Activated naive CD4-positive, alpha-beta T cell treated with anti-CD3 and anti-CD28 coated beads, Interleukin-2, amount 10 ng/mL, durations not matched to agents 7 days and 5 days (primary cell): ENCODE measurements at places on chromosomes 6 and 20.
A peak's percentile ranks its signal among the peaks of the same experiment; 100 is the strongest.

GRCh38 chr6:69974193-69974592 lies 107.8 kb downstream of the COL19A1 start:
- no peaks in the 10 kb centered on the region for H3K36me3 ChIP-seq
- H3K4me3 ChIP-seq, result no peak overlapping the region
- H3K4me1 ChIP-seq, result no peaks in the 10 kb centered on the region
- no peaks in the 10 kb centered on the region for H3K27me3 ChIP-seq
- H3K27ac ChIP-seq, result no peak overlapping the region

GRCh38 chr6:115766745-115767462 lies 293.8 kb downstream of the FRK start:
- H3K4me3 ChIP-seq, result no peak overlapping the region
- no peak overlapping the region for H3K27ac ChIP-seq
- H3K4me1 ChIP-seq, result no peaks in the 10 kb centered on the region
- no peaks in the 10 kb centered on the region for H3K36me3 ChIP-seq
- no peaks in the 10 kb centered on the region for H3K27me3 ChIP-seq

- peaks cover 3% of the 10 kb centered on the region for H3K27me3 ChIP-seq
- peaks cover 3% of the 10 kb centered on the region for H3K36me3 ChIP-seq
- peaks cover 21% of the 10 kb centered on the region for H3K4me1 ChIP-seq
- H3K4me3 ChIP-seq, result no peak overlapping the region
Measured at GRCh38 chr6:14713008-14713960, 532.6 kb upstream of the JARID2 start.

- no peak for DNase-seq
- H3K4me1 ChIP-seq, result no peaks in the 10 kb centered on the region
- H3K36me3 ChIP-seq, result no peaks in the 10 kb centered on the region
- no peak overlapping the region for H3K4me3 ChIP-seq
Measured at GRCh38 chr20:13868331-13868730, 83.5 kb downstream of the NDUFAF5 start.

DNA sequence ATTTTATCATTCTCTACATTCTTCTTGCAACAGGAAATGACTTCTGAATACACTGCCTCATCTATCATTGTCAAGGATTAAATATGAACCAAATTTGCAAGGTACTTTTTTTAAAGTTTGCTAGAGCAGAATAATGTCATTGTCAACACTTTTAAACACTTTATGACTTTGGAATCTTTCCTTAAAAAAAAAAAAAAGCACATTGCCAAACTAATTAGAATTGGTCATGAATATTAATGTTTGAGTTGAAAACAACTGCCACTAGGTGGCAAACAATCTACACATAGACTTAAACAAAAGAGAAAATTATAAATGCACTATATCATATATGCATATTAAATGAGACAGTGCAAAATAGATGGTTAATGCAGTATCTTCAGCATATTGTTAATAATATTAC lies 32.5 kb upstream of the TMEM244 start:
- no peak overlapping the region for H3K4me3 ChIP-seq
- H3K4me1 ChIP-seq, result no peaks in the 10 kb centered on the region
- no peak overlapping the region for H3K27ac ChIP-seq
- DNase-seq, result no peak
- peaks cover 8% of the 10 kb centered on the region for H3K27me3 ChIP-seq
- H3K36me3 ChIP-seq, result no peaks in the 10 kb centered on the region

- H3K27me3 ChIP-seq, result peaks cover 3% of the 10 kb centered on the region
- peaks cover 19% of the 10 kb centered on the region for H3K4me1 ChIP-seq
- no peak overlapping the region for H3K27ac ChIP-seq
- H3K36me3 ChIP-seq, result no peaks in the 10 kb centered on the region
- H3K4me3 ChIP-seq, result no peak overlapping the region
- DNase-seq, result no peak
Measured at GRCh38 chr6:169866140-169866534, 114.7 kb downstream of the ERMARD start.

GRCh38 chr6:90175627-90176538 lies 120.8 kb downstream of the BACH2 start:
- peak overlapping the region; percentile 61 for H3K27ac ChIP-seq
- peak overlapping the region; percentile 19 for H3K4me3 ChIP-seq
- peaks cover 19% of the 10 kb centered on the region for H3K36me3 ChIP-seq
- H3K27me3 ChIP-seq, result no peaks in the 10 kb centered on the region
- DNase-seq, result peak; percentile 59
- H3K4me1 ChIP-seq, result peaks cover 79% of the 10 kb centered on the region

- no peaks in the 10 kb centered on the region for H3K4me1 ChIP-seq
- no peaks in the 10 kb centered on the region for H3K27me3 ChIP-seq
- DNase-seq, result no peak
- H3K4me3 ChIP-seq, result no peak overlapping the region
- H3K27ac ChIP-seq, result no peak overlapping the region
Measured at GRCh38 chr6:78836598-78836997, 30.8 kb upstream of the IRAK1BP1 start.

DNA sequence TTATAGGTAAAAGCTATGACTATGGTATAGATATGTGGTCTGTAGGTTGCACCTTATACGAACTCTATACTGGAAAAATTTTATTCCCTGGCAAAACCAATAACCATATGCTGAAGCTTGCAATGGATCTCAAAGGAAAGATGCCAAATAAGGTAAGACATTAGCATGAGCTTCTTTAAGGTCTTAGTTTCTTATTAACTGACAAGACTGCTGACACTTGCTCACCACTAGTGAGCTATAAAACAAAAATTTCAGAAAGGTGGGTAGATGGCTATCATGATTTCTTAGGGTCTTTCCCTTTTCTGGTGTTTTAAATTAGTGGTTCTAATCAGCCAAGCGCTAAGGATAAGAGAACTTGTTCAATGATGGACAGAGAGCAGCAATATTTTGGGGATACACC lies 21.9 kb downstream of the FAM217A start:
- no peak overlapping the region for H3K27ac ChIP-seq
- peaks cover 59% of the 10 kb centered on the region for H3K36me3 ChIP-seq
- no peak overlapping the region for H3K4me3 ChIP-seq
- DNase-seq, result no peak

DNA sequence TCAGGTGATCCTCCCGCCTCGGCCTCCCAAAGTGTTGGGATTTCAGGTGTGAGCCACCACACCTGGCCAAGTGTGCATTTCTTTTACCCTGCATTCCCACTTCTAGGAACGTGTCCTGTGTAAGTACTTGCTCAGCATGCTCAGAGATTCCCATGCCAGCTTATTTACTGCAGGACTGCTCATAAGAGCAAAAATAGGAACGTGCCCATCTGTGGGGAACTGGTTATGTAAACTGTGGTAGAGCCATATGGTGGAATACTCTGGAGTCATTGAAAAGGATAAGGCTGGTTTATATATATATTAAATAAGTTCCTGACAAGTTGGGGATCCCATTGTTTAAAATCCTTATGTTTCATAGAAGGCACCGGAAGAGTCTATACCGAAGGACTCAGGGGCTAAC lies 38.2 kb upstream of the FANCE start:
- DNase-seq, result no peak
- H3K4me3 ChIP-seq, result no peak overlapping the region
- H3K36me3 ChIP-seq, result peaks cover 64% of the 10 kb centered on the region

DNA sequence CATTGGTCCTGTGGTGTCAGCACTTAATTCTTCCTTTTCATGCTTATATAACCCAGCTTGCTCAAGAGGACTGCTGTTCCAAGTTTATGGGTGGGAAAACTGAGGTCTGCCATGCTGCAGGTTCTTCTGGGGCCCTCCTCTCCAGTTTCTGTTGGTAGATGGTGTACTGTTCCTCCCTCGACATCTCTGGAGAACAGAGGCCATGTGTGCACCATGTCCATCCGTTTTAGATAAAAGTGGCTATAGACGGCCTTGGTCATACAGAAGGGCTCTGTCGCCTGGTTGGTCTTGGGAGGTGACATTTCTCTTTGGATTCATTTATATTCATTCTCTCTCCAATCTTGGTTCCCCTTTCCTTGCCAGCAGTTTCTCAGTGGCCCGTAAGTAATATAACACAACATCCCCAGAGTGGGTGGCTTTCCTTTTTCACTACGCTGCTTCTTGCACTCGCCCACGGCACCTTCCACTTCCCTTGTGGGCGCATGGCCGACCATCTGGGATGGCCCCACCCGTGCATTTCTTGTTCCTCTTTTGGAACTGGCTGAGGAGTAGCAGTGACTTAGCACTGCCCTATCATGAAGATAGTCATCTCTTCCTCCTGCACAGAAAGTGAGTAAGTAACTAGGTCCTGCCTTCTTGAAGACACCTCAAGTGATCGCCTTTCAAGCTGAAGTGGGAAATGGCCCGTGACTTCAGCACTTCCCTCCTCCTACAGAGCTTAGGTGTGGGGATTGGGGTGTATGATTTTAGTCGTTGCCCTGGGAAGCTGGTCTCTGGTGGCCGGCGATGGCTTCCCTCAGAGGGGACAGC lies 94.2 kb downstream of the RREB1 start:
- peaks cover 17% of the 10 kb centered on the region for H3K4me1 ChIP-seq
- no peak overlapping the region for H3K4me3 ChIP-seq
- H3K36me3 ChIP-seq, result peaks cover 41% of the 10 kb centered on the region
- no peak for DNase-seq
- no peak overlapping the region for H3K27ac ChIP-seq

GRCh38 chr6:134339216-134339615 lies 21.3 kb upstream of the SGK1 start:
- H3K4me3 ChIP-seq, result no peak overlapping the region
- H3K36me3 ChIP-seq, result no peaks in the 10 kb centered on the region
- no peaks in the 10 kb centered on the region for H3K27me3 ChIP-seq
- no peak for DNase-seq

DNA sequence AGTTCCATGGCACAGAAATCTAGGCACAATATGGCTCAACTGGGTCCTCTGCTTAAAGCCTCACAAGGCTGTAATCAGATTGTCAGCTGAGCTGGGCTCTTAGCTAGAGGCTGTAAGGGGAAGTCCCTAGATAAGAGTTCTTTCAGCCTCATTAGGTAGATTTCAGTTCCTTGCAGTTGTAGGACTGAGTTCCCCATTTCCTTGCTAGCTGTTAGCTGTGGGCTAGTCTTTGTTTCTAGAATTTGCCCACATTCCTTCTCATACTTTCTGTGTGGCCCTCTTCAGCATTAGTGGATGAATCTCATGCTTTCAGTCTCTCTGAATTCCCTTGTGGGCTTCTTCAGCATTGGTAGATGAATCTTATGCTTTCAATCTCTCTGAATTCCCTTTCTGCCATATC lies 71.0 kb upstream of the MRAP2 start:
- no peaks in the 10 kb centered on the region for H3K4me1 ChIP-seq
- no peak for DNase-seq
- H3K36me3 ChIP-seq, result peaks cover 35% of the 10 kb centered on the region

- no peak overlapping the region for H3K27ac ChIP-seq
- H3K4me3 ChIP-seq, result no peak overlapping the region
- no peaks in the 10 kb centered on the region for H3K4me1 ChIP-seq
- no peak for DNase-seq
Measured at GRCh38 chr6:38169977-38170526, 350.5 kb downstream of the ZFAND3 start.

DNA sequence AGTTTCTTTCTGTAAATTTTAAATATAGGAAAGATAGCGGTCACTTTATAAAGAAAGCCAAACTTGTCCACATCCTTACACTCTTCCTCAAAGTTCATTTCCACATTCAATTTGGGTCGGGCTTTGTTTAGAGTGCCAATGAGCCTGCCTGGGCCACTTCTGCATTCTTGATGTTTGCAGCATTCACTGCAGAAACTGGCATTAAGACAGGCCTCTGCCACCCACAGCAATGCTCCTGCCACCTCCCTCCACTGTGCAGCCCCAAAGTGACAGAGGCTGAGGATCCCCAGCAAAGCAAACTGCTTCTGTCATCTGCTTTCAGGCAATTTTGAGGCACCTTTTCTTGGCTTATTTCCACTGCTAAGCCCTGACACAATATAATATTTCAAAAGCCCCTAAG lies 61.2 kb downstream of the TNFAIP3 start:
- no peaks in the 10 kb centered on the region for H3K36me3 ChIP-seq
- no peak overlapping the region for H3K4me3 ChIP-seq
- H3K27ac ChIP-seq, result peak overlapping the region; percentile 83
- DNase-seq, result peak; percentile 28
- H3K4me1 ChIP-seq, result peaks cover 37% of the 10 kb centered on the region

DNA sequence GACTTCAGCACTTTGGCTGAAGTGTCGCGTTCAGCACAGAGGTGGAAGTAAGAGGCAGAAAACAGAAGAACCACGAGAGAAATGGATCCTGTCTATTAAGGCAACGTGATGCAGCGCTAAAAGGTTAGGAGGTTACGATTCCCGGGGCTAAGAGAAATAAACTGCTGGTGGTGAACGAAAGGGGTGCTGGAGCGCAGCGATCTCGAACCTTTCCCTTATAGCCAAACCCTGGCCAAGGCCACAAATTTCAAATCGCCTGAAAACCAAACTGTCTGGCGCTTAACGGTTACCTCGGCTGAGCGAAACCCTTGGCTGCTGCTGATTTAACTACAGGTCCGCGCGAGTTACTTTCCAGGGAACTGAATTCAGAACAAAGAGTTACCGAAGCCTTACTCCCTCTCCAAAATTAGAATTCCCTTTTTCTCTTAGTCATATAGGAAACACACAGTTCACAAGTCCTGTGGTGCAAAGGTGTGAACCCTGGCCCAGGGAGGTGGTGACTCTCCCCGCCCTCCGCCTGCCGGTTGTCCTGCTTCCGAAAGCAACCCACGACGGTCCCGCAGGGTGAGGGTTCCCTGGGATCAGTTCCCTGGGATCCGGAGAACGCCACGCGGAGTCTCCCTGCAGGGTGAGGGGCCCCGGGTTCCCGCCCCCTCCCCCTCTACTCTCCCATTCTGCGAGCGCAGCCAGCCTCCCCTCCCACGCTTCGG lies 1.3 kb upstream of the SLC35D3 start:
- no peaks in the 10 kb centered on the region for H3K36me3 ChIP-seq
- H3K27me3 ChIP-seq, result peaks cover 72% of the 10 kb centered on the region
- peak overlapping the region; percentile 63 for H3K4me3 ChIP-seq
- DNase-seq, result peak; percentile 24
- H3K27ac ChIP-seq, result no peak overlapping the region

GRCh38 chr20:20729563-20729962 lies 17.1 kb upstream of the RALGAPA2 start:
- H3K27ac ChIP-seq, result no peak overlapping the region
- peaks cover 10% of the 10 kb centered on the region for H3K27me3 ChIP-seq
- H3K4me1 ChIP-seq, result peaks cover 10% of the 10 kb centered on the region

GRCh38 chr6:378958-379409 lies 12.6 kb upstream of the IRF4 start:
- no peak overlapping the region for H3K27ac ChIP-seq
- H3K36me3 ChIP-seq, result no peaks in the 10 kb centered on the region
- H3K27me3 ChIP-seq, result peaks cover 68% of the 10 kb centered on the region
- DNase-seq, result no peak

GRCh38 chr20:31713312-31714273 lies 9.1 kb downstream of the BCL2L1 start:
- DNase-seq, result no peak
- no peaks in the 10 kb centered on the region for H3K27me3 ChIP-seq
- H3K4me1 ChIP-seq, result peaks cover 87% of the 10 kb centered on the region
- H3K27ac ChIP-seq, result no peak overlapping the region

- no peak overlapping the region for H3K4me3 ChIP-seq
- peaks cover 12% of the 10 kb centered on the region for H3K4me1 ChIP-seq
- DNase-seq, result no peak
- H3K36me3 ChIP-seq, result peaks cover 9% of the 10 kb centered on the region
- no peak overlapping the region for H3K27ac ChIP-seq
- H3K27me3 ChIP-seq, result peaks cover 7% of the 10 kb centered on the region
Measured at GRCh38 chr6:14444295-14444972, 326.9 kb downstream of the CD83 start.

DNA sequence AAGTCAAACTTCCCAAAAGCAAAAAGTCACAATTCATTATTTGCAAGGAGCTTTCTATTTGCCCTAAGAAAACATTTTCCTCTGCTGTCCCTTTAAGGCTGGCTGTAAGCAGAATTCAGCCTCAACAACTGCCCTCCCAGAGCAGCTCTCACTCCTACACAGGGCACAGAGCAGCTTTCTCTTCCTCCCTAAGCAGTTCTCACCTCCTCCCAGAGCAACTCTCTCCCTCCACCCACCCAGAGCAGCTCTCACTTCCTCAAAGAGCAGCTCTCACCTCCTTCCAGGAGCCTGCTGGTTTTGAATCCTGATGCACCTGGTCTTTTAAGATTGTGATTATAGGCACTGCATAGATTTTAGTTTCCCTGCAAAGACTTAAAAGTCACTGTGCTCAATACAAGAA lies 120.6 kb upstream of the TMEM181 start:
- H3K4me3 ChIP-seq, result no peak overlapping the region
